AG10803 (cell line): ENCODE measurements at places on chromosomes 1 and 21.

GRCh38 chr1:171740987-171741871 is 636 bp downstream of the VAMP4 start:
- peak; percentile 27 for DNase-seq

- no peak for DNase-seq
These were observed 66.5 kb downstream of the ADGRL2 start for GRCh38 chr1:81867235-81867634.

DNA sequence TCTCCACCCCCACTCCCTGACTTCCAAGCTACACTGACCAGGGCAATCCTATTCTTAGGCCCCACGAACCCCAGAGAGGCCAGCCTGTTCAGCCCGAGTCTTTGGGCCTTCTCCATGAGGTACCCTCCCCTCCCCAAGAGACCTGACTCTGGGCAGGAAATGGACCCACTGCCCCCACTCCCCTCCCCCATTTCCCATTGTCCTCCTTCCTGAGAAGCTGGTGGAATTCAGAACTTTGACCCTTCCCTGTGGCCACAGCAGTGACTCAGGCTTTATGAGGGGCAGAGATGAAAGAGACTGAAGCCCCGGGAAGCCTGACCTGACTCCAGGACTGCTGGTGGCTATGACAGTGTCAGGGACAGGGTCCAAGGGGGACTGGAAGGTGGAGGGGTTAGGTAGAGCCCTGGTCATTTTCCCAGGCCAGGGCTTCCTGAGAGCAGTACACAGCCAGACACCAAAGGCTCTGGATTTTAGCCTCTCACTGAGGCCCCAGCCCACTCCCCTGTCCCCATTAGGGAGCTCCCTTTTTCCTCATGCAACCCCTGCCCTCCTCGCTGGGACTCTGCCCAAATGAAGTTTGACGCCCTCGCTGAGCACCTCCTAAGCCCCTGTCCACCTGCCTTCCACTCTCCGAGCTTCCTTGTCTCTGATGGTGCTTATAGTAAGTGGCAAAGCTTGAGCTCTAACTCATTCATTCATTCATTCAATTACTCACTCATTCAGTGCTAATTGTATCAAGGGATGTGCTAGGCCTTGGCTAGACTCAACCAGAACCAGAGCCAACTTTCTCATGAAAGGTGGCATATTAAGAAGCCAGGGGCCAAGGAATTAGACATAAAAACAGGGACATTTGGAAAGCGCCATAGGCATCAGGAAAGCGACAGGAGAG is 3.0 kb downstream of the CRYBG2 start:
- DNase-seq = no peak

DNA sequence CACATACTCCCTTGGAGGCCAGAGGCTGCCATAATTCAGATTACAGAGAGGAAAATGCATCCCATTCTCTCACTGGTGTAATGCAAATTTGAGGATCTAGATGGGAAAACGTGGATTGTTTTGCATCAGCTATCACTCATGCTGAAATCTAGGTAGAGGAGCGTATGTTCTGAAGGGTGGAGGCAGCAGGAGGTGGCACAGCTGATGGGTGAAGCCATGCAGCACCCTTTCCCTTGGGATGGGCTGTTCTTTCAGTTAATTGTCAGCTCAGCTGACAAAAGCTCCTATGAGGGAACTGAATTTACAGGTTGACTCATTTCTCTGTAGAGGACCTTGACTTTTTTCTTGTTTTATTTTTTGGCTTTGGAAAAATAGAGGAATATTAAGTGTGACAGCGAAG is 41.8 kb downstream of the CAMTA1 start:
- DNase-seq = no peak
